Spleen (tissue), 13 donors: ENCODE measurements at places on chromosomes 5 and 9. TPM values are rescaled to one million over a fixed set of nuclear protein-coding genes. Genes with fewer than 3 reads are reported as not detected.

FYB1 gene
- 287 TPM for total RNA-seq

RARS1 gene
- total RNA-seq, result 75.5 TPM

DBH gene
- total RNA-seq, result 0.57 TPM

FAM163B gene
- not detected for total RNA-seq

IFNA13 gene
- total RNA-seq, result 0.25 TPM

- H3K4me3 ChIP-seq, result no peak overlapping the region
- no peaks in the 10 kb centered on the region for H3K4me1 ChIP-seq
- DNase-seq, result peak; percentile 22
- H3K36me3 ChIP-seq, result no peaks in the 10 kb centered on the region
Observed at GRCh38 chr9:114178756-114179450, 23.6 kb downstream of the COL27A1 start.

- no peak overlapping the region for H3K27ac ChIP-seq
- no peak for DNase-seq
- H3K4me1 ChIP-seq, result no peaks in the 10 kb centered on the region
- no peaks in the 10 kb centered on the region for H3K36me3 ChIP-seq
Observed at GRCh38 chr9:38164659-38165221, 95.7 kb upstream of the SHB start.

DNA sequence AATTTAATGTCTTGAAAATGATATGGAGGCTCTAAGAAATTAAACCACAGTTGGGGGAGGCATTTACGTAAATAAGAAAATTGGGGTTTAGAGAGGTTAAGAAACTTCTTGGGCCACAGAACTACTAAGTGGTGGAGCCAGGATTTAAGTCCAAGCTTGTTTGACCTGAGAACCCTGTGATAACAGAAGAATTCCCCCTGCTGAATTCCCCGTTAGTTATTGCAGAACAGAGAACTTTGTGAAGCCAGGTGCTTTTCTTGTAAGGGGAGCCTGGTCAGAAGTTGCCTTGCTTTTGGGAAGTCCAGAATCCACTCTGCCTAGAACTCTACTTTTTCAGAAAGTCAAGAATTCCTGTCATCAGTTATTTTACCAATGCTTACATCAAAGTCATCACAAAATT, 309.3 kb upstream of the SEMA6A start:
- H3K4me3 ChIP-seq, result no peak overlapping the region
- no peak for DNase-seq
- no peak overlapping the region for H3K27ac ChIP-seq
- no peaks in the 10 kb centered on the region for H3K36me3 ChIP-seq
- H3K4me1 ChIP-seq, result no peaks in the 10 kb centered on the region

DNA sequence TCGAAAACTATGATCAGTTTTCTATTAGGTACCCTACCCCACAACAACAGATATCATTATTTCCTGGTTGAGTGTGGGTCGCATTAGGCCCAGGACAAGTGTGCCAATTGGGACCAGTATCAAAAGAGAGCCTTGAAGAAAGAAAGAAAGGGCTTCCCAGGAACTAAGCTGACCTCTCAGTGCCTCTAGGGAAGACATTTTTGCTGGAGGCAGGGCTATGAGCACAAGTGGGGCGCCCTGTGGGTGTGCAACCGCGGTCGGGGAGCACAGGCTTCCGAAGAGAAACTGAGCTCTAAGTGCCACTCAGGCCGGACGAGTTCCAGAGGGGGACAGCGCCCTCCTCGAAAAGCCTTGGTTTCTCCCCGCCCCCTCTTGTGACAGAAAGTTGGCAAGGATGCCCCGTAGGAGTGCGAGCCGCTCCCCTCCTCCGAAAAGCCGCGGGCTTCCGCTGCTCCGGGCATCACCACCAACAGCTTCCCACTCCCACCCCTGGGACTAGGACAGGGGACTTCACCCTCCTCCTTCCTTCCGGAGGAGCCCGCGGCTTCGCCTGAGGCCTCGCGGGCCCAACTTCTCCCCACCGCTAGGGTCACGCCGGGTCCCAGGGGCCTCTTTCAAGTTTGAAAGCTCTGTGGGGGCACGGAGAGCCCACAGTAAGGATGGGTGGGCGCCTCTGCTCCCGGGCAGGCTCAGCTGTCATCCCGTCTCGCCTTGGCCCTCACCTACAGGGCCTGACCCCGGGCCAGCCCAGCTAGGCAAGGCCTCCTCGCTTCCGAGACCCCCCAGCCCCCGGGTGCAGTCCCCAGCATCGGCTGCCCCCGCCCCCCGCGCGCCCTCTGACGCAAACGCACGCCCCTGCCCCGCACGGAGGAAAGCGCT, 2.0 kb downstream of the NR2F1-AS1 start:
- peak overlapping the region; percentile 47 for H3K4me3 ChIP-seq
- peaks cover 90% of the 10 kb centered on the region for H3K27me3 ChIP-seq
- H3K36me3 ChIP-seq, result no peaks in the 10 kb centered on the region
- H3K27ac ChIP-seq, result peak overlapping the region; percentile 76

DNA sequence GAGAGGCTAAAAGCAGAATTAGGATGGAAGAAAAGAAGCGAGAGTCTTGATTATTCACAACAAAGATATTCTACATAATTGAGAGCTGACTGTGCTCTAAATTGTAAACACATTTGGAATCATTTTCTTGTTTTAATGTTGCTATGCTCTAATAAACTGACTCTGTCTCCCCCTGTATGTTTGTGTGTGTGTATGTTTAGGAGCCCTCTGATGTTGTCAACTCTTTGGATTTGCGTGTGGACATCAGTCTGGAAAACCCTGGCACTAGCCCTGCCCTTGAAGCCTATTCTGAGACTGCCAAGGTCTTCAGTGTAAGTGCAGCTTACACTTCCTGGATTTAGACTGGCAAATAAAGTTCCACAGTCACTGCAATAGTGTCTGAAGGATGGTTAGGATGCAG, 37.8 kb downstream of the MOCS2 start:
- no peak for DNase-seq
- H3K27me3 ChIP-seq, result no peaks in the 10 kb centered on the region
- no peak overlapping the region for H3K4me3 ChIP-seq
- H3K36me3 ChIP-seq, result peaks cover 32% of the 10 kb centered on the region

DNA sequence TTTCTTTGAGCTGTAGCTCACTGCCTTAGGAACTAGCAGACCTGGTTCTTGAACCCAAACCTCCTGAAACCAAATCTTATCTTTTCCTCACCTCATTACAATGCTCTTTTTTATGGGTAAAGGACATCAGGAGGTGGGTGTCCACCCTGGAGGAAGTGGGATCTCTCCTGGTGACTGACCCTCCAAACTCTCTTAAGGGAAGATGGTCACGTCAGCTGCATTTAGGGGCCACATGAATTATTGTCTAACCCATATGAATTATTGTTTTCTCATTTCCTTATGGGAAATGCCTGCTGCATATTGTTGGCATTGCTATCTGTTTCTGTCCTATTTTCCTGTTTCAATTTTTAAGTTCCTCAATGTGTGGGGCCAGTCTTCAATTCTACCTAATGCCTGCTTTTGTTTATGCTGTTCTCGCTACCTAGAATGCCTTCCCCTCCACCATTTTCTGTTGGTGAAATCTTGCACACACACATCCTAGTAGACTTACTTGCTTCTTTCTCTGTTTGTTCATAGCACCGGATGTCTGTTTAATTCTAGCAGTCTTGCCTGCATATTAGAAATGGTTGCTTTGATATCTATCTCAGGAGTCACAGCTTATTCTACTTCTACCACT, 22.0 kb upstream of the SPINK1 start:
- no peak overlapping the region for H3K4me3 ChIP-seq
- no peak for DNase-seq
- H3K27me3 ChIP-seq, result no peaks in the 10 kb centered on the region
- H3K27ac ChIP-seq, result no peak overlapping the region

- DNase-seq, result no peak
- H3K36me3 ChIP-seq, result no peaks in the 10 kb centered on the region
- no peak overlapping the region for H3K27ac ChIP-seq
- no peak overlapping the region for H3K4me3 ChIP-seq
- H3K4me1 ChIP-seq, result peaks cover 9% of the 10 kb centered on the region
Observed at GRCh38 chr9:77453825-77454647, 194.1 kb downstream of the GNA14 start.

DNA sequence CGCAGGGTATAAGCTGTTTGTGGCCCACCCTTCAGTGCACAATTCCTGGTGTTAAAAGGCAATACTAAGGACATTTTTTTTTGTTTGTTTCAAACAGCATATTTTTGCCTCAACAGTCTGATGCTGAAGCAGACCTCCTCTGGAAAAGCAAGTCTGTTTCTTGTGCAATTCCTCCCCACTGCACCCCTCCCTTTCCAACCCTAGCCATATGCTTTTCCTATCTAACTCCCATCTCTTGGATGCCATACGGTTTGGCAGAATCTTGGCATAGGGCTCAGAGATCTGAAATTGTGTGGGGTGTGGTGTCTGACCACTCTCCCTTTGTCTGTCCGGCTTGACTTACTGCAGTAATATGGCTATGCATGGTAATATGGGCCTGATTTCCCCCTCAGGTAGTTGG, 161.6 kb downstream of the TMEM38B start:
- H3K36me3 ChIP-seq, result no peaks in the 10 kb centered on the region
- DNase-seq, result no peak
- no peak overlapping the region for H3K4me3 ChIP-seq
- H3K27ac ChIP-seq, result no peak overlapping the region

- H3K27me3 ChIP-seq, result no peaks in the 10 kb centered on the region
- H3K4me3 ChIP-seq, result no peak overlapping the region
- no peak for DNase-seq
Observed at GRCh38 chr9:69097064-69097463, 61.5 kb downstream of the FXN start.

DNA sequence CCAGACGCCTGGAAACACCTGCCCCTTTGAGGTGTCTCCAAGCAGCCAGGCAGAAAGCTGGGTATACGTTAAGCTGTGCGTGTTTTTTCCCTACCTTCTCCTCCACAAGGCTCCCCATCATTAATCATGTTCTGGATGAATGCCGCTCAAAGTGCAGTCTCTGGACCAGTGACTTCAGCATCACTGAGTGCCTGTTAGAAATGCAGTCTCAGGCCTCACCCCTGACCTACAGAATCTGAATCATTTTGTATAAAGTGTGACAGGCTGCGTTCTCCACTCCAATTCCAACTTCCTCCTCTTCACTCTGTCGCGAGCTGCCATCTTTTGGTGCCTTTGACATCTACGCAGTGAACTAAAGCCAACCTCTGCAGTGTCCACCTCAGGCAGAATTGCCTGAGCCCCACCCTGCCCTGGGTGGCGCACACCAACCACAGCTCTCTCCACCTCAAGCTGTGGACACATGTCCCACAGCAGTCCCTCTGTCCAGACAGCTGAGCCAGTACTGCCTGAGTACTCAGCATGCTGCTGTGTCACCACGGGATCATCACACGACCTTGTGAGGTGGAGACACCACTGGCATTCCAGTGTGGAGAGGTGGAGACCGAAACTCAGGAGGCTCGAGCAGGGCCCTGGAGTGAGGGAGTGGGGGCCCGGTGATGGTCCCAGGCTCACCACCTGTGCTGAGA, 14.2 kb downstream of the PTPN3 start:
- H3K36me3 ChIP-seq, result no peaks in the 10 kb centered on the region
- peaks cover 4% of the 10 kb centered on the region for H3K4me1 ChIP-seq
- H3K27me3 ChIP-seq, result peaks cover 6% of the 10 kb centered on the region
- no peak overlapping the region for H3K27ac ChIP-seq
- DNase-seq, result no peak

GRCh38 chr5:178827636-178828035, 32.1 kb upstream of the ZNF354B start:
- H3K27me3 ChIP-seq, result no peaks in the 10 kb centered on the region
- no peak overlapping the region for H3K4me3 ChIP-seq
- no peaks in the 10 kb centered on the region for H3K36me3 ChIP-seq

DNA sequence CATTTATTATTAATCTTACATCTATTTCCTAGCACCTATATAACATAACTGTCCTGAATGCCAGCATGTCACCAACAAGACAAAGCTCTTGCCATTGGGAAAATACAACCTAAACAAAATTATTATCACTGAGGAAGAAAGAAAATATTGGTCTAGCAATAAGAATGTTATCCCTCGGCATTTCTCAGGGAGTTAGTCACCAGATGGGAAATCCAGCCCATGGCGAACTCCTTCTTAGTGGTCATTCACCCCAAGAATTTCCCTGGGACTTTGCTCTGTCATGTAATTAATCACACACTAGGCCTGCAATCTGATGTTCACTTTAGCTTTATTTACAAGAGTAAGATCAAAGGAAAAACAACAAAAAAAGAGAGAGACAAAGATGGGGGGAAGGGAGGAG, 56.1 kb upstream of the TAS2R1 start:
- DNase-seq, result no peak
- H3K4me3 ChIP-seq, result no peak overlapping the region
- no peaks in the 10 kb centered on the region for H3K4me1 ChIP-seq
- H3K36me3 ChIP-seq, result no peaks in the 10 kb centered on the region
- no peaks in the 10 kb centered on the region for H3K27me3 ChIP-seq

GRCh38 chr5:180590543-180591310, 572 bp downstream of the SCGB3A1 start:
- H3K36me3 ChIP-seq, result no peaks in the 10 kb centered on the region
- H3K4me1 ChIP-seq, result peaks cover 25% of the 10 kb centered on the region
- peak overlapping the region; percentile 22 for H3K4me3 ChIP-seq
- H3K27ac ChIP-seq, result no peak overlapping the region
- peak; percentile 75 for DNase-seq
- H3K27me3 ChIP-seq, result peaks cover 65% of the 10 kb centered on the region

GRCh38 chr5:68315679-68316271, 100.2 kb downstream of the PIK3R1 start:
- H3K27ac ChIP-seq, result no peak overlapping the region
- H3K27me3 ChIP-seq, result no peaks in the 10 kb centered on the region
- H3K4me3 ChIP-seq, result no peak overlapping the region
- H3K4me1 ChIP-seq, result no peaks in the 10 kb centered on the region
- H3K36me3 ChIP-seq, result no peaks in the 10 kb centered on the region
